ENCODE measurements at places on chromosomes 3 and 15.

GRCh38 chr3:42012383-42012934 lies 50.6 kb upstream of the ULK4 start:
- DNase-seq: no peak

GRCh38 chr3:114903213-114903612 lies 243.9 kb downstream of the ZBTB20 start:
- no peak for DNase-seq

GRCh38 chr3:183764847-183765731 lies 60.3 kb downstream of the MAP6D1 start:
- DNase-seq: peak; percentile 51

DNA sequence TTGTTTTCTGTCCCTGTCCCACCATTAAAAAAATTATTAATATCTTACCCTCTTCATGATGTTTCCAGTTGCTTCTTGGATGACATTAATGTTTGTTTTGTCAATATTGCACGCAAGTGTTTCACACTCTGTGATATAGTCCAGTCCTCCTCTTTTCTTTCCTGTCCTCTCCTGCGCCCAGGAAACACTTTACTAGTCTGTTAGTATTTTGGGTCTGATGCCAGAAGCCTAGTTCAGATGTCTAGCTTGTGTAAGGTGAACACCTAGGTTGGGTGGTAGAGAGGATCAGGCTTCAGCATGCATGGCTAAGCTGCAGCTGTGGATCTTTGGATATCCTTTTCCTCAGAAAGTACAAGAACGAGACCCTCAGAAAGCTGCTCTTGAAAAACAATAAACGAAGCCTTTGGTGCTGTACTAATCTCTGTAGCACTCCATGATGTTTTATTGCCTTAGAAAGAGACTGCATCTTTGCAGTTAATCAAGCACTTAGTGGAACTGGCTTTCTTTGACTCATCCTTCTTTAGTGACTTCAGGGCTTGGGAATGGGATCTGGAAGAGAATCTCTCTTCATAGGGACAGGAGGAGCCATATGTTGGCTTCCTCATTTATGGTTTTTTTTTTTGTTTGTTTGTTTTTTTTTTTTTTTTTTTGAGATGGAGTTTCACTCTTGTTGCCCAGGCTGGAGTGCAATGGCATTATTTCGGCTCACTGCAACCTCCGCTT lies 253.4 kb downstream of the LPP start:
- no peak for DNase-seq

DNA sequence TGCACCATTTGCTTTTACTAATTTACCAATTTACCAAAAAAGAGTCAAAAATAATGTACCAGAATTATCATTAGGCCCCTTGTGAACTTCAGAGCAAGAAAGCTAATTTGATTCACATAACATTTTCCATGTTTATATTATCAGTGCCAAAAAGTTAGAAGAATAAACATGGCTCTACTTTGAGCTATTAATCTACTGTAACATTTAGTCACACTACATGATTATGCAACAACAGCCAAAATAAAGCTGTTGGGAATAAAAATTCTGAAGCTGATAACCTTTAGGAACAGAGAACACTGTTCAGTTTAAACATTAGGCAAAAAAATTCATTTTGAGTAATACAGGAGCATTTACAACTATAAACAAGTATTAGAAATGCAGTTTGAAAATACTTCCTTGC lies 63.6 kb downstream of the PROS1 start:
- no peak for DNase-seq

- DNase-seq: peak; percentile 89
Measured at GRCh38 chr3:157248590-157249422, 88.9 kb upstream of the CCNL1 start.

DNA sequence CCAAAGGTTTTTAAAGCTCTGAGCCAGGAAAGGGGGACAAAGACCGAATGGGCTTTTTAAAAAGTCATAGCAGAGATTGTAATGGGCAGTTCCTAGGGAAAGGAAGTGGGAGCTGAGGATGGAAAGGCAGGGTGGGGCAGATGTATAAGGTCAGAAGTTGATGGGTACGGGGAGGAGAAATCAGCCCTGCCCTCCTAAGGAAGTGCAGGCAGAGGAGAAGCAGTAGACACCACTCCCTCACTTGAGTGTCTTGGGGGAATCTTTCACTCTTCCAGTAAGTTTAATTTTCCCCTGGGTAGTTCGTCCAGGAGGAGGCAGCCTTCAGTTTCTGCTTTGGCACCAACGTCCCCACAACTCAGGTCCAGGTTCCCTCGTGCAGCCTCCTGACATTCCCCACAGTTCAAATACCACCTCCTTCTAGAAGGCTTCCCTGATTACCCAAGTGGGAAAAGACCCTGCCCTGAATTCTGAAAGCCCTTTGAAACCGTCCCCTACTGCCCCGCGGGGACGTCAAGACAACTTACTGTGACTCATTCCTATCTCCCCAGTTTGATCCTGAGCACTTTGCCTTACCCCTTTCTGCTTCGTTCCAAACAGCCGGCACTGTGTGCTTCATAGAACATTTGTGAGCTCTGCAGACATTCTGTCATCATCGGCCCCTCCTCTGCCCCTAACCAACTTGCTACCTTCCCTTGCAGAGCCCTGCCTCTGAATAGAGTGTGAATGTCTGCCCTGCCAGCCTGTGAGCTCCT lies 14.3 kb upstream of the SRP14 start:
- DNase-seq: no peak

DNA sequence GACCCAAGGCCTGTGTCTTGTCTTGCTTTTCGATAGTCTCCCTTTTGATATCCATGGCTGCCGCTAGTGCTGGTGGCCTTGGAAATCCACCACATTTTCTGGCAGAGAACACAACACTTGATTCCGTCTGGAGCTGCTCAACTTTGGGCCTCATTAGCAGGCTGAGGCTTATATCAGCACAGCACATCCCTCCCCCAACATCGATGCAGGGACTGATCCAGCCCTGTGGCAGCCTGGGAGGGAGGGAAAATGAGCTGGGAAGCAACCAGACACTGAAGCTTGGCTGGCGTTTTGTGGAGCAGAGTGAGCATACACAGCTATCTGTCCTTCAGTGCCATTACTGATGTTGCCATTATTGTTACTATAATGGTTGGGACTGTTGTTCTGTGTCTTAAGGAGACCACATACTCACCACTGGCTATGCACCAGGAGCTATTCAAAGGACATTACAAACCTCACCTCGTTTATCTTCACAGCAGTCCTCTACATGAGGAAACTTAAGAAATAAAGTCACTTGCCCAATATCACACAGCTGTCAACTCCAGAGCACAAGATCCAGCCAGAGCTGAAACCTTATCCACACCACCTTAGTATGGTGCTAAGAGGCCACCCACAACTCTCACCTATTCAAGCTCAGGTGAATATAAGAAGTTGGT lies 102.9 kb downstream of the SUCLG2 start:
- no peak for DNase-seq

- no peak for DNase-seq
Measured at GRCh38 chr3:29686889-29687592, 406.2 kb downstream of the RBMS3 start.

GRCh38 chr15:96337365-96338023 lies 7.0 kb downstream of the NR2F2 start:
- DNase-seq: no peak

GRCh38 chr15:74022706-74023470 lies 28.4 kb downstream of the PML start:
- no peak for DNase-seq

GRCh38 chr3:5798809-5799208 lies 611.3 kb downstream of the EDEM1 start:
- DNase-seq: no peak

- no peak for DNase-seq
Measured at GRCh38 chr3:133835961-133836360, 30.3 kb downstream of the SRPRB start.

DNA sequence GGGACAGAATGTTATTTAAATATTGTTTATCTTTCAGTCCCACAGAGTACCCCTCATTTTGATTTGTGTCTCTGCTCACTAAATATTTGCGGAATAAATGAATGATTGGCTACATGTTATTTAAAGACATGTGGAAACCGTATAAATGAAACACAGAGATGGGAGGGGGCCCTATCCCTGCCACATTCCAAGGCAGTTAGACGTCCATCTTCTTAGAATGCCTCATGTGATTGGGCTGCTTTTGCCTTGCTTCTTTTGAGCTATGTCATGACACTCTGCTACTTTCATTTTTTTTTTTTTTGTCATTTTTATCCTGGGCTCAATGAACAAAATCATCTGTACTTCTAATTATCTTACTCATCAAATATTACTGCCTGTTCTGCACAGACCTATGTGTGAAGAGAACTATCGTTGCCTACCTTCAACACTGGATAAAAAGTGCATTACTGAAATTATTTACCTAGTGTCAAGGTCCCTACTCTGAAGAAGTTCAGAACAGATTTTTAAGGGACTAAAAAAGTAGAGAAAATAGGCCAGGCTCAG lies 83.9 kb upstream of the FAM98B start:
- DNase-seq: no peak

GRCh38 chr3:20064796-20065564 lies 24.7 kb downstream of the KAT2B start:
- DNase-seq: no peak

GRCh38 chr3:38641461-38642110 lies 7.9 kb downstream of the SCN5A start:
- DNase-seq: no peak

DNA sequence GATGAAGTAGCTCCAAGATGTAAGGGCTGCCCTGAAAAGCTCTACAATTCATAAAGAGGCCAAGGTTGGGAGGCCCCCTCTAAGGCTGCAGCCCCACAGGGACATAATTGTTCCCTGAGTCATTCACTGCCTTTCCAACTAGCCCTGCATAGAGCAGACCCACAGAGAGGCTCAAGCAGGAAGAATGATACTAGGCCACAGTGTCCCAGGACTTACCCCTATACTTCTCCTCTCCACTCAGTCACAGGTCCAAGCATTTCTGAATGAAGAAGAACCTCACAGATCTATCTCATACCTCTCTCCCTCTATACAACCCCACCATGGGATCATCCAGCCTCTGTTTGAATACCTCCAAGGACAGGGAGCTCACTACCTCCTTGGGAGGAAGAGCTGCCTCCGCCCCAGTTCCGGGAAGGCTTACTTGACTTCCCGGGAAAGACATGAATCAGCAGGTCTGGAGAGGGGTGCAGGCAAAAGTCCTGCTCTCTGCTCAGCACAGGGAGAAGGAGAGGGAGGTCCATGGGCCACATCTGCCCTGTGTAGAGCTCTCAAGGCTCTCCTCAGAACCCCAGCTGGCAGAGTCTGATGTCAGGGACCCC lies 6.9 kb upstream of the SKIC8 start:
- DNase-seq: no peak

DNA sequence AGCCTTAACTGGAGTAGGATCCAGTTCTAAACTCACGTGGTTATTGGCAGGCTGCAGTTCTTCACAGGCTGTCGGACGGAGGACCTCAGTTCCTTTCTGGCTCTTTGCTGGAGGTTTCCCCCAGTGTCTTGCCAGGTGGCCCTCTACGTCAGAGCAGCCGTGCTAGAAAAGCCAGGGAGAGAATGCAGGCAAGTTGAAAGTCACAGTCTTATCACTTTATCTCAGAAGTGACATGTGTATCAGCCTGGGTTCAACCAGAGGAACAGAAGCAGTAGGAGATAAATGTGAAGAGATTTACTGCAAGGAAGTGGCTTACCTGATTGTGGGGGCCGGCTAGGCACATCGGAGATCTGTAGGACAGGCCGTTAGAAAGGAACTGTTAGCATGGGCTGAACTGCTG lies 125.3 kb upstream of the BNIP2 start:
- DNase-seq: no peak

- DNase-seq: no peak
Measured at GRCh38 chr3:162022911-162023310, 526.3 kb downstream of the OTOL1 start.

GRCh38 chr15:77305953-77306352 lies 114.0 kb downstream of the PEAK1 start:
- DNase-seq: no peak

GRCh38 chr15:81311752-81312464 lies 12.0 kb downstream of the STARD5 start:
- no peak for DNase-seq

- no peak for DNase-seq
Measured at GRCh38 chr3:123621186-123621849, 36.5 kb upstream of the HACD2 start.

DNA sequence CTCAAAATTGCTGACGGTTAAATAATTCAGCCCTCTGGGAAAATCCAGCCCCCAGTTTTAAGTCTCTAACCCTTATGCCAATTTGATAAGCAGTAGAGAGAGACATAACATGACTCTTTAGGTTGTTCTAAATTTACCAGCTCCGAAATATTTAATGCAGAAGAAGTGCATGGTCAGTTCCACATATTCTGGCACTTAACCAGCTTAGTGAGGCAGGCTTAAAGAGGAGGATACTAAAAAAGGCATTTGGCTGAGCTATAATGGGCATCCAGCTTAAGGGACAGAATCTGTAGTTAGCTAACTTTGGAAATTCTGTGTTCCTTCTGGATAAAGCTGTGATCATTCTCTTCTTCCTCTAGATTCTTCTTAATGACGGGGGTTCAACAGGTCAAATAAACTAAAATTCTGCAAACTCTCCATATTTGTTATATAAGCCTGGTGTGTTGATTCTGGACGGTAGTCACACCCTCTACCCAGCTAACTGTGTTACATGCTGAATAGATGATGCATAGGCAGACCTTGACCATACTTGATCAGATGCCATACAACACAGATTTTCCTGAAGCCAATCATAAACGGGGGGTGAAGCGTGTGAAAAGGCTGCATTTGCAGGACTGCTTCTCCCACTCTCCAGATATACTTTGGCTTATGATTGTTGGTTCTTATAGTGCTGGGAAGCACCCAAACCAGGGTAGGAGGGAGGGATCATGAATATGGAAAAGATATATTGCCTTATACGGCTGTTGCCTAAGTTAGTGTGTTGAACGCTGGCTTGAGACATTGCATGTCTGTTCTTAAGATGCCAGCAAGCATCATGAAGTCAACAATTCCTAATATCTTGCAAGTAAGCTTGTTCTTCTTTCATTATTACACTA lies 118.4 kb downstream of the FGF12 start:
- DNase-seq: no peak

Data from amniotic stem cell (primary cell).